ENCODE measurements at places on chromosomes 7 and 10. TPM values are rescaled to one million over a fixed set of nuclear protein-coding genes. Genes with fewer than 3 reads are reported as not detected.
A peak's percentile ranks its signal among the peaks of the same experiment; 100 is the strongest.

Gene ANKRD7
- total RNA-seq: 12.2 TPM

Gene TMEM270
- not detected for total RNA-seq

DNA sequence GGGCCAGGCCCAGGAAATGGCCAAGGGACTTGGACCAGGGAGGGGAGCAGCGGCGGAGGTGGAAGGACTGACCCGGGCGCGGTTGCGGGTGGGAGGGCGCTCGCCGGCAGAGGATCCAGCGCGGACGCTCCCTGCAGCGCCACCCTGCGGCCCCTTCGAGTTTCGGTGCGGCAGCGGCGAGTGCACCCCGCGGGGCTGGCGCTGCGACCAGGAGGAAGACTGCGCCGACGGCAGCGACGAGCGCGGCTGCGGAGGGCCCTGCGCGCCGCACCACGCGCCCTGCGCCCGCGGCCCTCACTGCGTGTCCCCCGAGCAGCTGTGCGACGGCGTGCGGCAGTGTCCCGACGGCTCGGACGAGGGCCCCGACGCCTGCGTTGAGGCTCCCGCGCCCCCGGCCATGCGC is 16.8 kb upstream of the ZNF467 start:
- DNase-seq: no peak

DNA sequence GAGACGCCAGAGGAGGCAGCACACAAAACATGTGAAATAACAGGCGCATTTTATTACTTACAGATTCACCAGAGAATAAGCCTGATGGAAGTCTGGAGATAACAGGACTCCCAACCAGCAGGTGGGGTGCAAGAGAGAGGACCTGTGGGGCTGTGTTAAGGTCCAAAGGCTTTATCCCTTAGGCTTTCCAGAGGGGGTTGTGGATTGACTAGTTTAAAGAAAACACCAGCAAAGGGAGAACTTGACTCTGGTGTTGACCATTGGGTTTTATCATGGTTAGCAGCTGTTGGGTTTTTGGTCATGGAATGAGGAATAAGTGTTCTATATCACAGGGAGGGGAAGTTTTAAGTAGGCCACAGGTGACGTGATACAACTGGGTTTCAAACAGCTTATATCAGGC is 1.6 kb upstream of the CRPPA start:
- DNase-seq: no peak

GRCh38 chr10:63013755-63014154 is 119.4 kb upstream of the NRBF2 start:
- no peak for DNase-seq

Gene INSYN2A
- 15.9 TPM for total RNA-seq

DNA sequence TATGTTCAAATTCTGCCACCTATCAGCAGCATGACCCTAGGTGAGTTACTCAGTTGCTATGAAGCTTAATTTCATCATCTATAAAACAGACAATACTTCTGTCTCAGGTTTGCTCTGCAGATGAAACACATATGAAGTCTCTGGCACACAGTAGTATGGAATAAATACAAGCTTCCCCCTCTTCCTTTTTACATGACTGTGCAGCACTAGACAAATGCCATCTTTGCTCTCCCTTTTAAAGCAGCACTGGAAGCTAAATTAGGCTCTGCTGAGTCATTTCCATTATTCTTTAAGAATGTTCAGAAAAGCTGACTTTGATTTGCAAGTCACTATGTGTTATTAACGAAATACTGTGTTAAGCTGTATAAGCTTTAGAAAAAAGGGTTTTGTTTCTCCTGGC is 40.7 kb upstream of the ANAPC16 start:
- DNase-seq: no peak

Gene JAKMIP3
- 4.1 TPM for total RNA-seq

- DNase-seq: no peak
Observed at GRCh38 chr7:24475166-24475961, 97.9 kb upstream of the PALS2 start.

Gene IDI2
- not detected for total RNA-seq

- peak; percentile 83 for DNase-seq
Observed at GRCh38 chr10:21497177-21497807, 28.2 kb downstream of the SKIDA1 start.

Gene CCZ1B
- 117 TPM for total RNA-seq

Gene FAM221A
- 15.9 TPM for total RNA-seq

Gene HABP2
- total RNA-seq: not detected

GRCh38 chr7:95749515-95749914 is 22.8 kb upstream of the DYNC1I1 start:
- DNase-seq: no peak

Gene MRLN
- not detected for total RNA-seq

DNA sequence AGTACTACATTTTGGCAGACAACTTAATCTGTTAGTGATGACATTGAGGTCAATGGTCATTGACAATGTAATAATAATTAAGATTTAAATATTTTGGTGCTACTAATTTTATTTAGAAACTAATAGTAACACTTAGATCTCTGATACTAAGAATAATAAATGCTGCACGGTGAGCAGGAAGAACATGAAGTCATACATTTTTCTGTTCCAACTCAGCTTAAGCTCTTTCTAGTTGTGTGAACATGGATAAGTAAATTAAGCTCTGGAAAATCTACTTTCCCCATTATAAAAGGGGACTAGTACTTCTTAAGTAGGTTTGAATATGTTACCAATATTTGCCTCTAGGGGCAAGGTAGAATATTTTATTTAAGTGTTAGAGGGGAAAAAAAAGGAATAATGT is 65.9 kb upstream of the MEOX2 start:
- no peak for DNase-seq

DNA sequence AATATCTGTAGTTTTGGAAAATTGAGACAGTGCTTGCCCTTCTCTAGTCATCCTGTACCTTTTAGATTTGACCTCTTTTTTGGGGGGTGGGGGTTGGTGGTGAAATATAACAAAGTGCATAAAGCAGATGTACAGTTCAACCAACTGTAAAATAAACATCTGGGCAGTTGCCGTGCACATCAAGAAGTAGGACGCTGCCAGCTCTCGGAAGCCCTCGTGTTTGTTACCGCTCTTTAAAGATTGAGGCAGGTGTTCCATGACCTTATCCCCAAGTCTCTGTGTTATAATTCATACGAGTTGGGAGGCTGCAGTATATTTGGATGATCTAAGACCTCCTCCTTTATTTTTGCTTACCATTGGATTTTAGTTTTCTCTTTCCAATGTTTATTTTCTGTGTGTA is 55.1 kb downstream of the SDK1 start:
- no peak for DNase-seq

DNA sequence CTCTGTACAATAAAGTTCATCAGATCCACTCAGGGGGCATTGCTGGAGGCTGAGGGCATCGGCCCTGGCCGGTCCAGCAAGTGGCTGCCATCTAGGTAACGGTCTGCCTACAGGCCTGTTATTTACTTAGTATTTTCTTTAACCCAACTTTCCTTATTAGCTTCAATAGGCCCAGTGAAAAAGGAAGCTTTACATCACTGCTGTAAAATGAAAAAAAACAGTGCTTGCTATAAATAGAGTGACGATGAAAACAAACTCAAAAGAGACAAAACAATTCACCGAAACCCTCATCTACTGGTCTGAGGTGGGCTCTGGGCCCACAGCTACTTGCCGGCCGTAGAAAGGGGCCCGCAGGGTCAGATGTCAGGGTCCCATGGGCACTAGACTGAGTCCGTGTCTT is 192.5 kb downstream of the ELFN1 start:
- no peak for DNase-seq

GRCh38 chr10:75617485-75618155 is 186.2 kb downstream of the LRMDA start:
- no peak for DNase-seq

- DNase-seq: no peak
Observed at GRCh38 chr10:60414877-60415585, 25.4 kb upstream of the ANK3 start.

DNA sequence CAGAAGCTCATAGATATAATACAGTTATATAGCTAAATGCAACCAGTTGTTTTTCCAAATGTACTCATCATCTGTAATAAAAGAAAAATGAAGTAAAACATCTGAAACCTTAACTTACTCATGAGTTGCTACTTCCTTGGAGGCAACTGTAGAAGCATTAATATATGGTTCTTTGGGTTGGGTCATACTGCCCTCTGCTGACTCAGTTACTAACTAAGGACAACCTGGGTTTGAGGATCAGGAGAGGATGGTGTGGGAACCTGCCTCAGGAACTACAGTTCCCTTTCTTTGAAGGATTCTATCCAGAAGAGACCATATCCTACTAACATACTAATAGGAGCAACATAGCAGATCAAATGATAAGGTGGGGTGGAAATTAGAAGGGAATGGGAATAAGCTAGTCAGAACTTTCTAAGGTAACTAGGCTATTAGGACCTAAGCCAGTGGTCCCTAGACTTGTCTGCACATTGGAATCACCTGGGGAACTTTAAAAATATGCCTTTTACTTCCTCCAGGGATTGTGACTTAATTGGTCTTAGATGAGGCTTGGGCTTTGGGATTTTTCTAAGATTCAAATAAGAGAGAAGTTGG is 20.7 kb downstream of the COX15 start:
- no peak for DNase-seq
